ENCODE measurements at places on chromosomes 6 and 20.
A peak's percentile ranks its signal among the peaks of the same experiment; 100 is the strongest.

DNA sequence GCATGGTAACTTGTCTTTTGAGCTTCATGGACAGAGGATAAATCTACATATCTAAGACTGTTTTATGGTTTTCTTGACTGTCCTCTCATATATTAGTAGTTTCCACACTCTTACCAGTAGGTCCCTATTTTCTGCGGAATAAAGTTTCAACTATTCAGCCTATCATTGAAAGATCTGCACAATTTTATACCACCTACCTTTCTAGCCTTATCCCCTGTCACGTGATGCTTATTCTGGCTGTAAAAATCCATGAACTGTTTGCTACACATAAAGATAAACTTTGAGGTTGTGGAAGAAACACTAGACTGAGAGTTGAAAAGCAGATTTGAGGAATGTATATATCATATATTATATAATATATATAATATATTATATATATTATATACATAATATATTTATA, 423.8 kb downstream of the TENT5A start:
- DNase-seq: no peak

GRCh38 chr20:47181056-47181862, 175.2 kb downstream of the ZMYND8 start:
- DNase-seq: no peak

DNA sequence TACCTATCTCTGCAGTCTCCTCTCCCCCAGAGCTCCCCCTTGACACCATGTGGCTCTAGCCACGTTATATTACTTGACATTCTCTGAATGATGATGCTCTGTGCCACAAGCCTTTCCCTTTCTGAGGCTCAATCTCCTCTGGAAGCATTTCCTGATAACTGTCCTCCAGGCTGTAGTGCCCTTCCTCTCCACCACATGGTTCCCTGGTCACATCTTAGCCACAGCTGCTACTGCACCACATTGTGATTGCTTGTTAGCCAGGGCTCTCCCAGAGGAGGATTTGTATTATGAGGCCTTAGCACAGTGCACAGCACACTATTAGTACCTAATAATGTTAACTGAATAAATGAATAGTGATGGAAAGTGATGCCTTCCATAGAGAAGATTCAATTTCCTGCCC, 63.9 kb upstream of the RCAN2 start:
- no peak for DNase-seq

GRCh38 chr6:41547799-41548097, 1.6 kb downstream of the FOXP4 start:
- DNase-seq: no peak

GRCh38 chr6:3884007-3884745, 35.0 kb downstream of the FAM50B start:
- peak; percentile 4 for DNase-seq

- DNase-seq: no peak
Observed at GRCh38 chr6:9250852-9251251, 815.5 kb upstream of the SLC35B3 start.
